ENCODE measurements at places on chromosomes 6 and 20. TPM values are rescaled to one million over a fixed set of nuclear protein-coding genes. Genes with fewer than 3 reads are reported as not detected.
A peak's percentile ranks its signal among the peaks of the same experiment; 100 is the strongest.

Gene LPA
- not detected for total RNA-seq

Gene SIGLEC1
- not detected for total RNA-seq

DNA sequence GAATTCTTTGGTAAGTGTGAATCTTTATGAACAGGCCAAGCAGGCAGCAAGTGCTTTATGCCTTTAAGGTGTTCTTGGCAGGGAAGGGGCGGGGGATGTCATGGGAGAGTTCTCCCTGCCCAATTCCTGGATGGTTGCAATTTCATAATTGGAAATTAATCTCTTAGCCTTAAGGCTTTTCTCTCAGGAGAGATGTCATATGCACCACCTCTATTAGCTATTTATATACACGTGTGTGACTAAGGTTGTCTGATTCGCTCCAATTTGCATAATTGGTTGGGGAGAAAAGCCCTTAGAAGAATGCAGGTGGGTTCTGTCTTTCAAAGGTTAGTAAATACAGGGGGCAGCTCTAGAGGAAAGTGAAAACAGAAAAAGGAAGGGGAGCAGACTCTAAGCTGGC lies 5.2 kb upstream of the ENPP5 start:
- H3K27ac ChIP-seq, result peak overlapping the region; percentile 43
- H3K27me3 ChIP-seq, result peaks cover 63% of the 10 kb centered on the region
- no peaks in the 10 kb centered on the region for H3K36me3 ChIP-seq
- H3K4me1 ChIP-seq, result peaks cover 28% of the 10 kb centered on the region
- no peak for DNase-seq

Gene TRIM38
- total RNA-seq, result 27.6 TPM

GRCh38 chr6:24126586-24127192 lies 674 bp downstream of the NRSN1 start:
- DNase-seq, result peak; percentile 54
- H3K27ac ChIP-seq, result no peak overlapping the region
- H3K36me3 ChIP-seq, result no peaks in the 10 kb centered on the region

- peaks cover 58% of the 10 kb centered on the region for H3K36me3 ChIP-seq
- H3K27ac ChIP-seq, result no peak overlapping the region
- no peak overlapping the region for H3K4me3 ChIP-seq
- H3K27me3 ChIP-seq, result no peaks in the 10 kb centered on the region
- peaks cover 4% of the 10 kb centered on the region for H3K4me1 ChIP-seq
- no peak for DNase-seq
Measured at GRCh38 chr6:144474904-144475303, 189.8 kb downstream of the UTRN start.

Gene GMEB2
- 20.0 TPM for total RNA-seq

Gene ENPP5
- 0.07 TPM for total RNA-seq

- H3K4me3 ChIP-seq, result no peak overlapping the region
- H3K36me3 ChIP-seq, result peaks cover 41% of the 10 kb centered on the region
- no peaks in the 10 kb centered on the region for H3K27me3 ChIP-seq
Measured at GRCh38 chr20:32160341-32160740, 47.2 kb downstream of the PLAGL2 start.

DNA sequence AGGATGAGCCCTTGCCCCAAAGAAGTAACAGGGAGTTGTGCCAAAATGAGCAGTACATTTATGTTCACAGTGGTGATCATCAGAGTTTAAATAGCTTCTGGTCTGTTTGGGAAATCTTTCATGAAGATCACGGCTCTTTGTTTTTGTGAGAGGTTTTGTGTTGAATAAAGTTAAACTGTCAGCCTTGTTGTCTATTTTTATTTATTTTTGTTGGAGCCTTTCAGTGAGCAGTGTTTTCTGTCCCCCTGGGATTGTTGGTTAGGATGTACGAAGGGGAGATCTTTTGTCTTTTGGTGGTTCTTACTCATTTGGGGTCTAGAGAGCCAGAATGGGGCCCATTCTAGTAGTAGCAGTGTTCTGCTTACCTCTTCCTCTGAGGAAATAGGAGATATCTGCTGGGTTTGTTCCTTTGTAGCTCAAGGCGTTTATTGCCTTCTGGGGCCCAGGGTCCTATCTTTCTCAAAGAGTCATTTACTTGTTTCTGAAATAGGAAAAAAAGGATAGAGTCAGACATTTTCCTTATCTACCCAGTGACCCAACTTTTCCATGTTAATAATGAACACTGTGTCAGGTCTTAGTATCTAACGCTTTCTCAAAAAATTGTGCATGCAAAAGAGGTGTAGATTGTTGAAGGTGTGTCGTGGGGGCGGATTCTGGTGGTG lies 157.4 kb downstream of the JARID2 start:
- DNase-seq, result no peak
- peak overlapping the region; percentile 51 for H3K27ac ChIP-seq
- H3K4me3 ChIP-seq, result peak overlapping the region; percentile 9
- peaks cover 11% of the 10 kb centered on the region for H3K36me3 ChIP-seq
- peaks cover 94% of the 10 kb centered on the region for H3K4me1 ChIP-seq

DNA sequence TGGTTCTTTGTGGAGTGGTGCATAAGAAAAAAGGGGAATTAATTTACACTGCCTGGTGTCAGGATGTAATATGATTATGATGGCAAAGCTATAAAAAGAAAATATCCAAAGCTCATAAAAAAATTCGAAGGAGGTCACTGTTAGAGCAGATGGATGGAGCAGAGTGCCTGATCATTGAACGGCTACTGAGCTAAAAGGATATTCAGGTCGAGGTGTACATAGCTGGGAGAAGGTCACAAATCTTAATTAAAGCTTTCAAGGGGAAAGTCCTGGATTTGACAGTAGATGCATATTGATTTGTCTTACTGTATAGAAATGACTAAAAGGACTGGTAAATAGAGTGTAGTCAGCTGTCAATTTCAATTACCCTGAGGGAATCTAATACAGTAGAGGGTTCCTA lies 84.4 kb downstream of the PKIB start:
- DNase-seq, result no peak
- no peaks in the 10 kb centered on the region for H3K36me3 ChIP-seq
- H3K4me3 ChIP-seq, result no peak overlapping the region
- H3K27ac ChIP-seq, result no peak overlapping the region
- no peaks in the 10 kb centered on the region for H3K4me1 ChIP-seq

DNA sequence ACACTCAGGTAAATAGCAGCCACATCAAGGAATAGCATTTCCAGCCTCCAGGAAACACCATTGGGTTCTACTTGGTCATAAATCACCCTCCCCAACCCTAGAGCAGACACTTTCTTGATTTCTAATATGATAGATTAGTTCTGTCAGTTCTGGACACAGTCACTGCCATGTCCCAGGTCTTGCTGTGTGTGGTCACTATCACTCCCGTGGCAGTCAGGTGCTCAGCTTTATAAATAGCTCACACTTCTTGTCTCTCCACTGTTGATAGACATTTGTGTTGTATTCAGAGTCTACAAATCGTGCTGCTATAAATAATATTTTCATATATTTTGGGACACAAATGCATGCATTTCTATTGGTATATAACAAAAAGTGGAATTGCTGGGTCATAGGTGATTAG lies 13.3 kb downstream of the HLA-F start:
- H3K36me3 ChIP-seq, result peaks cover 12% of the 10 kb centered on the region
- no peak overlapping the region for H3K27ac ChIP-seq
- H3K4me1 ChIP-seq, result peaks cover 10% of the 10 kb centered on the region

GRCh38 chr6:26286168-26286877 lies 78.7 kb upstream of the BTN3A2 start:
- H3K4me1 ChIP-seq, result peaks cover 30% of the 10 kb centered on the region
- H3K27ac ChIP-seq, result peak overlapping the region; percentile 100
- H3K36me3 ChIP-seq, result peaks cover 26% of the 10 kb centered on the region
- DNase-seq, result peak; percentile 78
- H3K4me3 ChIP-seq, result peak overlapping the region; percentile 92

- H3K4me3 ChIP-seq, result no peak overlapping the region
- no peaks in the 10 kb centered on the region for H3K27me3 ChIP-seq
- H3K27ac ChIP-seq, result no peak overlapping the region
- no peaks in the 10 kb centered on the region for H3K36me3 ChIP-seq
Measured at GRCh38 chr6:71473926-71474325, 185.3 kb downstream of the OGFRL1 start.

DNA sequence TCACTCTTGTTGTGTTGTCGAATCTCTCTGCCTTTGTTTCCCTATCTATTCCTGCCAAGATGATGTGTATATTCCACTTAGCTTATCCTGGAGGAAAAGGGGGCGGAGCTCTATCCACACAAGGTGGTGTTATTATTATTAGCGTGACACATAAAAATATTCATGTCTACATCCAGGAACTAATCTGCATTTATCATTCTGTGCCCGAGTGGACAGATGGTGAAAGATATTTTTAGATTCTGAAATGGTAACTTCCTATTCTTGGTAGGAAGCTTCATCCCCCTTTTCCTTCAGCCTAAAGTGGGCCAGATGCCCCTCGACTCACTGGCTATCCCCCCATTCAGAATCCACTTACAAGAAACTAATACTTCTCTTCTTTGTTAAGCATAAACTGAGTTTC lies 2.0 kb downstream of the XKR7 start:
- H3K27me3 ChIP-seq, result peaks cover 41% of the 10 kb centered on the region
- H3K4me3 ChIP-seq, result no peak overlapping the region
- no peak for DNase-seq
- peaks cover 5% of the 10 kb centered on the region for H3K4me1 ChIP-seq

GRCh38 chr6:82785206-82785605 lies 280.4 kb downstream of the UBE3D start:
- no peaks in the 10 kb centered on the region for H3K27me3 ChIP-seq
- no peaks in the 10 kb centered on the region for H3K36me3 ChIP-seq
- DNase-seq, result no peak
- no peaks in the 10 kb centered on the region for H3K4me1 ChIP-seq
- H3K4me3 ChIP-seq, result no peak overlapping the region

GRCh38 chr6:7691021-7691420 lies 34.9 kb upstream of the BMP6 start:
- no peak overlapping the region for H3K27ac ChIP-seq
- H3K36me3 ChIP-seq, result no peaks in the 10 kb centered on the region
- H3K4me3 ChIP-seq, result no peak overlapping the region
- DNase-seq, result no peak
- H3K27me3 ChIP-seq, result peaks cover 13% of the 10 kb centered on the region
- H3K4me1 ChIP-seq, result no peaks in the 10 kb centered on the region

- H3K4me3 ChIP-seq, result no peak overlapping the region
- no peak overlapping the region for H3K27ac ChIP-seq
- H3K4me1 ChIP-seq, result no peaks in the 10 kb centered on the region
- H3K36me3 ChIP-seq, result no peaks in the 10 kb centered on the region
Measured at GRCh38 chr6:95686895-95687294, 109.6 kb downstream of the MANEA start.

- no peak overlapping the region for H3K27ac ChIP-seq
- H3K36me3 ChIP-seq, result no peaks in the 10 kb centered on the region
- H3K4me3 ChIP-seq, result no peak overlapping the region
- peaks cover 4% of the 10 kb centered on the region for H3K4me1 ChIP-seq
- H3K27me3 ChIP-seq, result peaks cover 2% of the 10 kb centered on the region
- no peak for DNase-seq
Measured at GRCh38 chr20:59342023-59342957, 41.9 kb downstream of the EDN3 start.

Gene HLA-DRB1
- total RNA-seq, result 55.9 TPM

- H3K27me3 ChIP-seq, result no peaks in the 10 kb centered on the region
- DNase-seq, result peak; percentile 86
- H3K4me1 ChIP-seq, result peaks cover 68% of the 10 kb centered on the region
- H3K36me3 ChIP-seq, result peaks cover 35% of the 10 kb centered on the region
Measured at GRCh38 chr6:30325150-30325872, 1.4 kb upstream of the TRIM39 start.

DNA sequence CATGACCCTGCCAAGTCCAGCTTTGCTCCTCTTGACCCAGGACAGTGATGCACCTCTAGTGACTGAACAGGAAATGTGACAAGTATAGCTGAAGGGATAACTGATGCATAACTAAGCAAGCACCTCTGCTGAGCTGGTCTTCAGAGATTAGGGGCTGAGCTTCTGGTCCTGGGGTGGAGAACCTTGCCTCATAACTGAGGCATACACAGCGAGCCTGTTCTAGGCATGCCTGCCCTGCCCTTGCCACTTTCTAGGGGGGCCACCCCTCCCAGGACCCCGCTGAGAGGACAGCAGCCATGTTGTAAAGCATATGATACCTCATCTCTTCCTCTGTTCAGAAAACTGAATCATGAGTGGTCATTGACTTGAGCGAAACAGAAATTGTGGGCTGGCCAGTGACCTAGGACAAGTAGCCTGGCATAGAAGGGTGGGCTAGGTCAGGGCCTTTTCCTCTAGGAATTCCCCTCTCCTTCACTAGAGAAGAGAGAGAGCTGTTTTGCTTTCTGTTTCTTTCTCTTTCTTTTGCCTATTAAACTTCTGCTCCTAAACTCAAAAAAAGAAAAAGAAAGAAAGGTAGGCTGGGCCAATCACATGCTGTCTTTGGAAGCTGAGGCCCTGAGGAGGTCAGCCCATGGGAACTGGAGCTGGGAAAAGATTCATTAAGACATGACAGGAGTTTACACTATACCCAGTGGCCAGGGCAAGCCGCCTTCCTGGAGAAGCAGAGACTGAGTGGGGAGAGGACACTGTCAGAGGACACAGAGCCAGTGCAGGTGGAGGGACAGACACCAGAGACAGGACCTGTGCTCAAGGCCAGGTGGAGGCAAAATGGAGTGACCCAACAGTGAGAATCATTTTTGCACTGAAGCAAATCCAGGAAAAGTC lies 23.1 kb downstream of the ALDH5A1 start:
- H3K4me3 ChIP-seq, result no peak overlapping the region
- H3K27ac ChIP-seq, result no peak overlapping the region
- H3K36me3 ChIP-seq, result no peaks in the 10 kb centered on the region
- H3K4me1 ChIP-seq, result peaks cover 15% of the 10 kb centered on the region
- DNase-seq, result no peak

GRCh38 chr6:25960734-25961133 lies 1.9 kb upstream of the TRIM38 start:
- H3K4me1 ChIP-seq, result peaks cover 60% of the 10 kb centered on the region
- peaks cover 31% of the 10 kb centered on the region for H3K36me3 ChIP-seq
- no peaks in the 10 kb centered on the region for H3K27me3 ChIP-seq
- no peak for DNase-seq

Gene HLA-F
- 372 TPM for total RNA-seq

GRCh38 chr20:43853174-43853803 lies 61.4 kb upstream of the TOX2 start:
- H3K36me3 ChIP-seq, result no peaks in the 10 kb centered on the region
- DNase-seq, result no peak
- peaks cover 12% of the 10 kb centered on the region for H3K27me3 ChIP-seq

DNA sequence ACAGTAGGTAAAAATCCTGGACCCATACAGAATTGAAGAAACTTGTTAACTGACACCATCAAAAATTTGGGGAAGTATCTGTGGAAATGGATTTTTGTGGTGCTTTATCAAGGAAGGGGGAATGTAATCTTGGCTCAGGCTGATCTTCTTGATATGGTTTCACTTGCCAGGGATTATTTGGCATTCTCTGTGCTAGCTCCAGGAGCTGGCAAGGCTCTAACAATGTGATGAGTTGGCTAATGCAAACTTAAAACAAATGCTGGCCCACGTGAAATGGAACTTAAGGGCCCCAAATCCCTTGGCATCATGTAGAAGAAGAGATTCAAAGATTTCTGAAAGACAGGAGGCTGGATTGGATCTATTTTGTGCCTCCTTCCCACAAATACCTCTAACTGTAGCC lies 13.1 kb downstream of the KCNS1 start:
- peaks cover 38% of the 10 kb centered on the region for H3K36me3 ChIP-seq
- H3K27me3 ChIP-seq, result no peaks in the 10 kb centered on the region
- DNase-seq, result no peak
- peak overlapping the region; percentile 11 for H3K27ac ChIP-seq
